ENCODE measurements at places on chromosomes 16 and 17.
A peak's percentile ranks its signal among the peaks of the same experiment; 100 is the strongest.

DNA sequence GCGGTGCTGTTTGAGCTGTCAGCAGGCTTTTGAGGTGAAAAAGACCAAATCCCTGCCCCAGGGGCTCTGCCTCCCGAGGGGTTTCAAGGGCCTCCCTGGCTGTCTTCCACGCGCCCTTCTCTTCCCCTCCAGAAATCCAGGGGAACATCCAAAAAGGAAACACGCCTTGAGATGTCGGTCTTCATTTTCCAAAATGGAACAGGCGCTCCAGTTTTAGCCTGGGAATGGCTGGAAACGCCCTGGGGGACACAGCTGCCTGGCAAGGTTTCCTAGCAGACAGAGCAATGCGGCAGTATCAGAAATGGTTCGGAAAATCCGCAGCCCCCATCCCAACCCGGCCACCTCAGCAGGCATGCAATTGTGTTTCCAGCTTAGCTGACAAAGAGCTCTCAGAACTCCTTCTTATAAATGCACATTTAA lies 16.6 kb upstream of the LITAF start:
- DNase-seq = no peak

- DNase-seq = no peak
Observed at GRCh38 chr16:49478107-49478506, 104.5 kb downstream of the C16orf78 start.

GRCh38 chr17:27654654-27655524 lies 23.9 kb downstream of the LGALS9 start:
- DNase-seq = peak; percentile 36

DNA sequence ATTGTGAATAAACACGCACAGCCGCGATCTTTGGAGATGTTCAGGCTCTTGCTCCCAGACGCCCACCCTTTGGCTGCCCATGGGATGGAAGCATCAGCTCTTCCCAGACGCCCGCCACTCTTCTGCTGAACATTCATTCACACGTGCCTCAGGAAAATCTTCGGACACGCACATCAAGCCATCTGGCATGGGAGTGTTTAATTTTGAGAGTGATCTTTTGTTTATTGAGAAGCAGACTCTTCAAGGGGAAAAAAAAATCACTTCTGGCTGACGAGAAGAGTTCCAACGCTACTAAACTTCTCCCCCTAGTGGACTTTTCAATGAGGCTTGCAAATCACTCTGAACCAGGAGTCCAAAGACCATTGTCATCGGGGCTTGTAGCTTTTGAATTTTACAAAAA lies 62.0 kb upstream of the NUDT7 start:
- DNase-seq = peak; percentile 51

GRCh38 chr17:79955167-79955549 lies 80.5 kb downstream of the TBC1D16 start:
- DNase-seq = no peak

GRCh38 chr16:15907863-15908478 lies 19.6 kb upstream of the CEP20 start:
- DNase-seq = no peak

DNA sequence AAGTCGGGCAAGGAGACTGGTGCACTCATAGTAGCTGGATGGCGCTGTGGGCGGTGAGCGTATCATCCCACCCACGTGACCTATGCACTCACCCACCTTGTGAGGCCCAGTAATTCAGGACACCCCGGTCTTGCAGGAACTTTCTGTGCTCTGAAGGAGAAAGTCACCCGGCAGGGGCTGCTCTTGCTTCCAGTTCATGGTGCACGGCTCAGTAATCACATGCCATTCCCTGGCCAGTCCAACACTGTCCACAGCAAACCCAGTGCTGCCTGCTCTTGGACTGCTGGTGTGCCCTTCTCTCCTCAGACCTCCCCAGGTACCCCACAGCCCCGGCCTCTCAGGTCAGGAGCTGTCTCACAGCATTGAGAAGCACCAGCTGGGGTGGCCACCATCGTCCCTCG lies 16.4 kb upstream of the RHBDF2 start:
- DNase-seq = no peak

DNA sequence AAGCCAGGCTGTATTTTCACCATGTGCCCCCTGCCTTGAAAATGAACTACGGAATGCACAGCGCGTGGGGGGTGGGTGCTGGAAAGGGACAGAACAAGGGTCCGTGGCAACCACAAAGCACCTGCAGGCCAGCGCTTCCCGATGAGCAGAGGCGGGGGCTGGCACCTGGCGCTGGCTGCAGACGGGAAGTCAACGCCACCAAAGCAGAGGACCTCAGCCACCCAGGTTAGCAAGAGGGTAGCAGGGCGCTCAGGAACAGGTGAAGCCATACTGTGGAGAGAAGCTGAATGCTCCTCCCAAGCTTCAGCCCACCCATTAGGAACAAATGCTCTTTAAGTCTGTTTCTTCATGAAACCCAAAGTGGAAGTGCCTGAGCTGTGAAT lies 64.7 kb downstream of the KLHDC4 start:
- DNase-seq = no peak

- DNase-seq = no peak
Observed at GRCh38 chr17:17987901-17988300, 15.2 kb downstream of the DRC3 start.

DNA sequence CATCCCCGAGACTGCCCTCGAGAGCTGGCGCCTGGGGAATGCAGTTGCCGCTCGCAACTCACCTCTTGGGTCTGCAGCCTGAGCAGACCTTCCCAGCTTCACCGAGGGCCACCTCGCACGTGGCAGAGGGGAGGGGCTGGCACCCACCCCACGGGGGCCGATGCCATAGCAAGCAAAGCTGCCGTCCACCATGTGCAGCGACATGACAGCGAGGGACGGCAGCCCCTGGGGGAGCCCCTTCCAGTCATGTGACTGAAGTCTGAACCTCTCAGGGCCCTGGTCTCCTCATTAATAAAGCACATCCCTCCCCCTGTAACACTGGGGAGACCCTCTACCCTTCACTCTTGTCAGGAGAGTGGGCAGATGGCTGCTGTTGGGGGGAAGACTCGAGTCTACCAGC lies 30.5 kb downstream of the CIBAR2 start:
- no peak for DNase-seq

GRCh38 chr16:25143928-25144327 lies 32.4 kb downstream of the LCMT1 start:
- no peak for DNase-seq

GRCh38 chr16:48496571-48497095 lies 111.4 kb upstream of the SIAH1 start:
- no peak for DNase-seq

DNA sequence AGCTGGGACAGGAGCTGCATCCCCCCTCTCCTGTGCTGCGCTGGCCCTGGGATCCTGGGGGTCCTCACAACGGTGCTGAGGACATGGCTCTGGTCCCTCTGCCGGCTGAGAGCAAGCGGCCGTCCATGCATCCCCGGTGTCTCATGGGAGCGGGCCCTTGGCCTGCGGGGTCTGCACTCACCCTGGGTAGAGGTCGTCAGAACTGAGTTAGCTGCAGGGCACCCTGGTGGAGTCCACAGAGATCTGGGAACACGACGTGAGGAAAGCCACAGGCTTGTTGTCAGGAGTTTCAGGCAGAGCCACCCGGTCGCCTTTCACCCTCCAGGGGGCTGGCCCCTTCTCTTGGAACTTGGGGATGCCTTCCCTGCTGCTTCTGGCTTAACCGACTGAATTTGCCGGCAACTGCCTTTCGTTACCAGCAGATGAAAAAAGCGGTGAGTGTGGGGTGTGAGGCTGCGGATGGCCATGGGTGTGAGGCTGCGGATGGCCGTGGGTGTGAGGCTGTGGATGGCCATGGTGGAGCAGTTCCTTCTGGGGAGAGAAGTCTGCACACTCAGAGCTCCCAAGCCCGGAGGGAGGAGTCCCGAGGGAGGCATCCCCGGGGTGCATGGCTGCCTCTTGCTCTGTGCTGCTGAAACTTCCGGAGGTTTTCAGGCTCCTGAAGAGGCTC lies 81.7 kb downstream of the LMF1 start:
- no peak for DNase-seq

- DNase-seq = no peak
Observed at GRCh38 chr16:78490431-78490830, 391.0 kb downstream of the WWOX start.

GRCh38 chr17:81499601-81499970 lies 13.0 kb downstream of the ACTG1 start:
- DNase-seq = no peak

DNA sequence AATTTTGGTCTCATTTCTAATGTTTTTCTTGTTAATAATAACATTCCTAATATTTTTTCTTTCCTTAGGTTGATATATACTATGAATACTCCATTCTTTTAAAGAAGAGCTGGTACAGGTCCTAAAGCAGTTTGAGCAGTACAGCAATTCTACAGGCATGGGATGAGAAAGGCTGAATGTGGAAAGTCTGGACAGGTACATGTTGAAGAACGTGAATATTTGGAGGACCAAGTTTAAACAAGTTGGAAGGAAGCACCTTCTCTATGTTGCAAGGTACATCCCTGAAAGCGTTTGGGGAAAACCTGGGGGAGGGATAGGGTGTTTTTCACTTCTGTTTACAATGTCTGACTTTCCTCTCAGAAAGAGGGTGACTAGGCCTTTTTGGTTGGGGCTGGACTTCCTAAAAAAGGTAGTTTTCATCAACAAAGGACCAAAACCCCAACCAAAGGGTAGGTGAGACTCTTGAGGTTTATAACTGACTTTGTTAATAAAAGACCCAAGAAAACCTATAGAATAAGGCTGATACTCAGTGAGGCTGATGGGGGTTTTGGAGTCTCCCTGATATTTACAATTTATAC lies 95.9 kb upstream of the AXIN2 start:
- no peak for DNase-seq

DNA sequence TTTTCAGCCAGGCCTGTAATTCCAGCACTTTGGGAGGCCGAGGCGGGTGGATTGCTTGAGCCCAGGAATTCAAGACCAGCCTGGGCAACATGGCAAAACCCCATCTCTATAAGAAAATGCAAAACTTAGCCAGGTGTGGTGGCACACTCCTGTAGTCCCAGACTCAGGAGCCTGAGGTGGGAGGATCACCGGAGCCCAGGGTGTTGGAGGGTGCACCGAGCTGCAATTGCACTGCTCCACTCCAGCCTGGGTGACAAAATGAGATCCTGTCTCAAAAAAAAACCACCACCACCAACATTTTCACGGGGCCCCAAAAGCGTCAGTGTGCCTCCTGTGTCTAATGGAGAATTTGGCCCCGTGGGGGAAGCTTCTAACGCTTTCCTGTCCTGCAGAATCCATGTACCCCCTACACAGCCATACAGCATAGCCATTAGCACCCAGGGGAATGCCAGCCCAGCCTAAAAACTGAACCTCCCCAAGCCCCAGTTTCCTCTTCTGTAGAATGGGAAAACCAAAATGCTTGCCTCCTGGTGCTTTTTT lies 22.2 kb upstream of the MAP3K14 start:
- DNase-seq = no peak

DNA sequence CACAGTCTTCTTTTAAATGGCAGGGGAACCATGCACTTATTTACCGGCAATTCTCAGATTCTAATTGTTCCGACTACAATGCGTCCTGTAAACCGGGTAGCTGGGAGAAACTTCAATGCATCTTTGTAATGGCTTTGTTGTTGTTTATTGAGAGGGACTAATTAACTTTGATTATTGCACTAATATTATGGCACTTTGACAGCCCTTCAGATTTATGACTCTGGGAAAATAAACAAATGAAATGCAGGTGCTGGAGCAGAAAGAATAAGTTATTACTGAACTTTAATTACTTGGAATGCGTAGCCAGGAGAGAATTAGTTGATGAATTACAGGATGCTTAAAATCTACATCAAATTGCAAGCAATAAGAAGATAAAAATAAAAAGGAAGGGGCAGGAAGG lies 77.0 kb downstream of the WWOX start:
- DNase-seq = no peak

GRCh38 chr17:31002047-31002446 lies 31.2 kb downstream of the RNF135 start:
- DNase-seq = no peak

DNA sequence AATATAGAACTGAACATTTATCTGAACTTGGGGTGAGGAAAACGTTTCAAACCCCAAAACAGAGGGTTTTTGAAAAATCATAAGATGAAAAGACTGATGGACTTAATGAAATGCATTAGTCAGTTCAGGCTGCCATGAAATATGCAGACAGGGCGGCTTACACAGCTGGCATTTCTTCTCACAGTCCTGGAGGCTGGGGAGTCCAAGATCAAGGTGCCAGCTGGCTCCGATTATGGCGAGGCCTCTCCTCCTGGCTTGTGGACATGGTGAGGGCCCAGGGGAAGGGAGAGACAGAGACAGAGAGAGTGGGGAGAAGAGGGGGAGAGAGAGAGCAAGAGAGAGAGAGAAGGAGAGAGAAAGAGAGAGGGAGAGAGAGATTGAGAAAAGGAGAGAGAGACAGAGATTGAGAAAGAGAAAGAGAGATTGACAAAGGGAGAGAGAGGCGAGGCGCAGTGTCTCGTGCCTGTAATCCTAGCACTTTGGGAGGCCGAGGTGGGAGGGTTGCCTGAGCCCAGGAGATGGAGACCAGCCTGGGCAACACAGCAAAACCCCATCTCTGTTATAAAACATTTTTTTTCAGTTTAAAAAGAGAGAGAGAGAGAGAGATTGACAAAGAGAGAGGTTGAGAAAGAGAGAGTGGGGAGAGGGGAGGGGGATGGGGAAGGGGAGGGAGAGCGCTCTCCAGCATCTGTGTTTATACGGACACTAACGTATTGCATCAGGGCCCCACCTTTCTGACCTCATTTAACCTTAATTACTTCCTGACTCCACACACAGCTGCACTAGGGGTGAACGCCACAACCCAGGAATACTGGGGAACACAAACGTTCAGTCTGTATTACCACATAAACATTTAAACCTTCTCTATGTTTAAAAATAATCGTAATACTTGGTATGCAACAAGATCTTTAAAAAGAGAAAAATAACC lies 24.6 kb upstream of the RPH3AL start:
- no peak for DNase-seq

GRCh38 chr16:85963753-85964285 lies 64.9 kb downstream of the IRF8 start:
- DNase-seq = no peak

- no peak for DNase-seq
Observed at GRCh38 chr16:79543219-79543618, 57.3 kb downstream of the MAF start.

DNA sequence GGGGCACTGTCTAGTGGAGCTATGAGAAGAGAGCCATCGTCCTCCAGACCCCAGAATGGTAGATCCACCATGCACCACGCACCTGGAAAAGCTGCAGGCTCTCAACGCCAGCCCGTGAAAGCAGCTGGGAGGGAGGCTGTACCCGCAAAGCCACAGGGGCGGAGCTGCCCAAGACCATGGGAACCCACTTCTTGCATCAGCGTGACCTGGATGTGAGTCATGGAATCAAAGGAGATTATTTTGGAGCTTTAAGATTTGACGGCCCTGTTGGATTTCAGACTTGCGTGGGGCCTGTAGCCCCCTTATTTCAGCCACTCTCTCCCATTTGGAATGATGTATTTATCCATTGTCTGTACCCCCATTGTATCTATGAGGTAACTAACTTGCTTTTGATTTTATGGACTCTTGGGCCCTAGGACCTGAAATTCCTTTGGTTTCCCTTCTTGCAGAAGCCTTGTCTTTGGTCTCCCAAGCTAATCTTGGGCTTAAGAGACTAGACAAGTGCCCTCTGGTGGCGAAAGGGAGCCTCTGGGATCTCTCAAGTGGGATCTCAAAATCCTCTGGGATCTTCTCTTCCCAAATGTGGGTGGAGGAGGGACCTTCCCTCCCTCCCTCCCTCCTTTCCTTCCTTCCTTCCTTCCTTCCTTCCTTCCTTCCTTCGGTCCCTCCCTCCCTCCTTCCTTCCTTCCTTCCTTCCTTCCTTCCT lies 58.2 kb upstream of the HAPSTR1 start:
- no peak for DNase-seq

- DNase-seq = no peak
Observed at GRCh38 chr17:15894258-15894657, 50.7 kb upstream of the ADORA2B start.

GRCh38 chr17:80743181-80743771 lies 198.6 kb downstream of the RPTOR start:
- DNase-seq = no peak

- DNase-seq = no peak
Observed at GRCh38 chr17:43756201-43756600, 2.4 kb downstream of the SOST start.

Measured in hippocampal formation (tissue), 2 donors.